ENCODE measurements at places on chromosomes 13 and 19.

- DNase-seq, result no peak
Observed at GRCh38 chr19:43078311-43078710, 4.2 kb downstream of the PSG2 start.

- no peak for DNase-seq
Observed at GRCh38 chr13:106096661-106097092, 438.8 kb downstream of the EFNB2 start.

- DNase-seq, result no peak
Observed at GRCh38 chr19:2791876-2792275, 6.6 kb downstream of the THOP1 start.

DNA sequence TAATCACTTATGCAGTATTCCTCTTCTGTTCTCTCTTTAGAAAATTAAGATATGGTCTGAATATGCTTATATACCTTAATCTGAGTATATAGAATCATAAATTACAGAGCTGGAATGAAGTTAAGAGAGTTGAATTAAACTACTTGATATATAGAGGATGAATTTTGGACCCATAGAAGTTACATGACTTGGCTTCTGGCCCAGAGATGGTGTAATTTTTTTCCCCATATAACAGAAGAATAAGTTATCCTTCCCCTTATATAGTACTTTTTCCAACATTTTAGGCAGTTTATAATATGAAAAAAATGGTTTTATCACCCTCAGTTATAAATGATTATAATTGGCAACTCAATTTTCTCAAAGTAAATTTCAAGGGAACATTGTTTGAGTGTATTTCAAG lies 616.3 kb downstream of the TBC1D4 start:
- no peak for DNase-seq

GRCh38 chr19:3031607-3031867 lies 2.5 kb upstream of the TLE2 start:
- DNase-seq, result no peak

DNA sequence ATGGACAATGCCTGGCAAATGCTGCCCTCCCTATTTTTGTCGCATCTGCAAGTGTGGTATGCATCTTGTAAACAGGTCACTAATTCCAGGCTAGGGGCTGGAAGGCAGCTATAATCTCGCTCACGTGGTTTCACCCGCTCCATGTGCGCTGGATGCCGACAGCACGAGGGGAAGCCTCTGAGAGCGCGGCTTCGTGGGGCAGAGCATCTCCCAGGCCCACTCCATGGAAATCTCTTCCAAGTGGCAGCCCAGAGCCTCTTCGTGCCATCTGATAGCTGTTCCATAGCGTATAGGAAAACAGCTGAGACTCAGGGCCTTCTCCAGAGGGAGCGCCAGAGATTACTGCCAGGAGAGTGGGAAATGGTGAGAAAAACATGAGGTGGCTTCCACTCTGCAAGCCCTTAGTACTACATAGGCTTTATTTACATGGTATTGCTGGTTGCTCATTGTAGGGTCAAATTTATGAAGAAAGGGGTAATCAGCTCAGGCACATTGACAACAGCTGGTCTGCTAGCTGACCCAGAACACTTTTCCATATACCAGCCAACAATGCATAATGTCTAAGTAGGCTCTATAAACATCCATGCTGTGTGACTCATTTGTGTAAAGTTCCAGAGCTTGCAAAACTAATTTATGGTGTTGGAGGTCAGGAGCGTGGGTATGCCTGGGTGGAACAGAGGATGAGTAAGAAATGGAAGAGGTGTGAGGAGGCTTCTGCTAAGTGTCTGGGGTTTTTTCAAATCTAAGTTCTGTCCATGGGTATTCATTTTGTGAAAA lies 165.2 kb downstream of the SHISA2 start:
- no peak for DNase-seq

DNA sequence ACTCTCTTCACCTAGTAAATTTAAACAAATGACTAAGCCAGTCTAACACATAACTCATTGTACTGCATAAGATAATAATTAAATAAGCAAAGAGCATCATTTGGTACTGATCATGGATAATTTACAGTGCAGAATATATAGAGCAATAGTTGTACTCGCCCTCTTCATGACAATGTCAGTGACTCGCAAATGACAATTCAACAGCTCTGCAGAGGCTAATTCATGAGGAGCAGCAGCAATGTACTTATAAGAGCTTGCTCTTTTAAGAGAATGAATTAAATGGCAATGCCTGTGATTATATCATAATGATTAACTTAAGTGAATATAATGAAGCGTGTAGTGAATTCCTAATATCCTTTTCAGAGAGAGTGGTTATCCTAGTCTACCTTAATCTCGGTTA lies 284.5 kb upstream of the PCDH20 start:
- DNase-seq, result no peak

- peak; percentile 92 for DNase-seq
Observed at GRCh38 chr19:55160128-55160985, 2.8 kb upstream of the TNNI3 start.

DNA sequence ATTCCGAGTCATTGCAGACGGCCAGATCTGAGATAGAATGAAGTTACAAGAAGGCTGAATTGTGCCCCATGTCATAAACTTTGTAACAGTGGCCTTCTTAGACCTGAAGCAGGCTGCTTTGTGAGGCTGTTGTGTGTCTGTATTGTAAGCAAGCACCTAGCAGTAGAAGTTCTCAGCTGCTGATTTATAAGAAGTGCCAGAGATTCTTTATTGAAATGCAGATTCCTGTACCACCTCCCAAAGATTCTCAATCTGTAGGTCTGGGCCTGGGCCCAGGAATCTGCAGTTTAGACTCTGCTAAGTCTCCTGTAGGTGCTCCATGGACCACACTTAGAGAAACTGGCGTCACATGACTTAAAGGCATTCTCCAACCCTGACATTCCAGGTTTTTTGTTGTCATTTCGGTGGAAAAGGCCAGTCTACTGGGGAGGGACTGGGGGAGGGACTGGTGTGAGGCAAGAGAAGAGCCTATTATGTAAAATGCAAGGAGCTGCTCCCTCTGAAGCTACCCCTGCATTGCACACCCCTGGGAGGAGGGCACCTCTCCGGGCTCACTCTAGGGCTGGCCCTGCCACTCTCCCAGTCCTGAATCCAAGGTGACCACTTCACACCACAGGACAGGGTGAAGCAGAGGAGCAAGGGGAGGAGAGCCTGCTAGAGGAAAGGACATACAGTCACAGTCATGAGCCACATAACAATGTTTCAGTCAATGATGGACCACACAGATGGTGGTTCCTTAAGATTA lies 769 bp upstream of the TMEM272 start:
- DNase-seq, result no peak

DNA sequence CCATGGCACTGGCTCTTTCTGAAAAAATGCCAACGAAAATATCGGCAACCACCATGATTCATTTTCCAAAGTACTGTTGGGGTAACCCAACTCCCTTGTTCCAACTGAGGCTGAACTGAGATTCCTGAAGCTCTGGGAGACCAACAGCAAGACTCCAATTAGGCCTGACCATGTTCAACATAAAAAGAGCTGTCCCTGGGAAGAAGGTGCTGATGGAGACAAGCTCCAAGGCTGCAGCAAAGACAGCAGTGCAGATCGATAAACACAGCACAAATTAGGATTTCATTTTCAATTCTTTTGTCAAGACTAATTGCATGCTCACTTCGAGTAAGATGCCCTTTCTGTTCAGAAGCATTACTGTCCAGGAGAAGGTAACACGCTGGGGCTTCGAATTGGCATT lies 968.0 kb downstream of the UQCRFS1 start:
- no peak for DNase-seq

- no peak for DNase-seq
Observed at GRCh38 chr13:100811928-100812327, 137.3 kb upstream of the TMTC4 start.

- no peak for DNase-seq
Observed at GRCh38 chr19:13460045-13460444, 46.2 kb downstream of the CACNA1A start.

DNA sequence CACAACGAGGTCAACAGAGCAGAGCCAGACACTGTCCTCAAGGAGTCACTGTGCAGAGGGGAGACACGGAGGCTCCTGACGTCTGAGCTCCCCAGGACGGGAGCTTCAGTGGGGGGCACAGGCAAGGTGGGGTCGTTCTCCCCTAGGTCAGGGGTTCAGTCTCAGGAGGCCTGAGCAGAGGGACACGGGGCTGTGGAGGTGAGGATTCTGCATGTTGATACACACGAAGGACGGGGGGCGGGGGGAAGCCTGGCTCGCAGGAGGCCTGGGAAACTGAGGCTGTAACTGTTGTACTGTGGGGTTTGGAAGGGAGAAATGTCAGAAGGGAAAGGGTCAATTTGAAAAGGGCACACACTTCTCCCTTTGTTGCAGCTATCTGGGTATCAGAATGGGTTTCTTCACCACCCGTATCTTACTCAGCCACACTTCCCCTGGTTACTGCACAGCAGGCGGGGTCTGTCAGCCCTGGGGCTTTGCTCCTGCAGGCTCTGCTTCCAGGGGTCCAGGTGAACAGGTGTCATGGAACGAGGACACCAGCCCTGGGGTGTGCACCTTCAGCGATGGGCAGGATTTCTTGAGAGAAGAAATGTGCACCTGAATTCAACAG lies 748 bp upstream of the SIGLEC8 start:
- DNase-seq, result no peak

GRCh38 chr19:3283246-3283751 lies 58.8 kb downstream of the CELF5 start:
- no peak for DNase-seq

DNA sequence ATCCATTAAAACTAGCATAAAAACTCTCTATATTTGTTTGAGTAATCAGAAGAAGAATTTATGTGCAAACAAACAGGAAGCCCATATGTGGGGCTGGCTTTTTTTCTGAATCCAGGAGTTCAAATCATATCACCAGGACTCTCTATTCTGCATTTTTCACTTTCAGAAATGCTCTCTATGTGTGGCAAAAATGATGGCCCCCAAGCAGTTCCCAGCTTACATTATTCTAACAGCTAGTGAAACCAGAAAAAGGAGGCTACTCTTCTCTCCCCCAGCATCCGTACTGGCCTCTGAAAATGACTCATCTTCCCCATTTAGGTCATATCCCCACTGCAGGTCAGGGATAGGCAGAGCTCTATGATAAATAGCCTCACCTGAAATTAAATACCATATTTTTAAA lies 20.4 kb downstream of the RBM26 start:
- DNase-seq, result no peak

DNA sequence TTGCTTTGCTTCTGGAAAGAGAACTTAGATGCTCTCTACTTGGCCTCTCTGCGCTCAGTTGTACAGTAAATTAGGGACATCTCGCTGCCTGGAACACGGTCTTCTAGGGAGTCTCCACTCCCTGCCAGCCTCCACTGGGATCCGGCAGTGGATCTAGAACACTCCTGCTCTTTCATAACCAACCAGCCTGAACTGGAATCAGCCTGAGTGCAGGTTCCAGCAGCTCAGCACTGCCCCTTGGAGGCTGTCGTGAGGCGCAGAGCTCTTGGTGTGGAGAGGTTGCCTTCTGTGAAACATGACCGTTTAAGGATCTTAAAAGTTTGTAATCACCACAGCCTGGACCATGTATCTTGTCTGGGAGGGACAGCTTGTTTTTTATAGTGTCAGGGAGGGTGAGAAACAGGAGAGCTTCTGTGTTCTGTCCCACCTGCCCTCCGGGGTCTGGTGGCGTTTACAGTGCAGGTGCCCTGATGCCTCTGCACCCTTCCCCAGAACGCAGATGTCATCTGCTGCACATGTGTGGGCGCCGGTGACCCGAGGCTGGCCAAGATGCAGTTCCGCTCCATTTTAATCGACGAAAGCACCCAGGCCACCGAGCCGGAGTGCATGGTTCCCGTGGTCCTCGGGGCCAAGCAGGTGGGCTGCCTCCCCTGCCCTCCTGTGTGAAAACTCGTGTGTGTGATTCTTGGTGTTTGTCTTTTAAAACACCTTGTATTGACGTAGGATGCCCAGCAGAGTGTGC lies 24.8 kb downstream of the UPF1 start:
- DNase-seq, result no peak

GRCh38 chr13:38045278-38046048 lies 175.9 kb upstream of the TRPC4 start:
- DNase-seq, result no peak

DNA sequence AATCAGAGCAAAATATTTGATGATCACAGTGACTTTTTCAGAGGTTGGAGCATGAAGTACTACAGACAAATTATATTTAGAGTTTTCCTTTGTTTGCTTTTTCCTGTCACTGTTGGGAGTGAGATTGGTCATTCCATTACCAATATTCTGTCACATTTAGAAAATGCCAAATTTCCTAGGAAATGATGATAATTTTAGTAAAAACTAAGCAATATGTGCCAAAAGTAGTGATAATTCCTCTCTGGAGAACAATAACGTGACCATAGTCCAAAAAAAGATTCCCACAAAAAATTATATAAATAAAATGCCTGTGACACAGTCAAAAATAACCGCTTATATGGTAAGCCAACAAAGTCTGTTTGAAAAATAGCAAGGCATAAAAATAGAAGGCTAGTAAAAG lies 2719.4 kb downstream of the PCDH9 start:
- DNase-seq, result no peak

DNA sequence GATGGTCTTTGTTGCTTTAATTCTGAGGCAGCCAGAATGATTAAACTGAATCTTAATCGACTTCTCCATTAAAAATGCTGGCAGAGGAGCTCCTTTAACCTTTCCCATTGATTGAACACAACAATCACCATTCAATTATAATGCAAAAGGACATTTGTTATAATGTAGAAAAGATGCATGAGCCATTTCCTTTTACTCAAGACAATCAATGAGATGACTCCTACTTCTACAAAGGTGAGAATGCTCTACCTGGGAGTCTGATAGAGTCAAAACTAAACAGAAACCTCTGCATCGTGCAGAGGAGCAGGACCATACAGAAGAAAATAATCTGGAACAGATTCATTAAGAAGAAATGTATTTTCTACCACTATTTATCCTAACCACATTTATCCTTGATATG lies 253.6 kb upstream of the DACH1 start:
- DNase-seq, result no peak

DNA sequence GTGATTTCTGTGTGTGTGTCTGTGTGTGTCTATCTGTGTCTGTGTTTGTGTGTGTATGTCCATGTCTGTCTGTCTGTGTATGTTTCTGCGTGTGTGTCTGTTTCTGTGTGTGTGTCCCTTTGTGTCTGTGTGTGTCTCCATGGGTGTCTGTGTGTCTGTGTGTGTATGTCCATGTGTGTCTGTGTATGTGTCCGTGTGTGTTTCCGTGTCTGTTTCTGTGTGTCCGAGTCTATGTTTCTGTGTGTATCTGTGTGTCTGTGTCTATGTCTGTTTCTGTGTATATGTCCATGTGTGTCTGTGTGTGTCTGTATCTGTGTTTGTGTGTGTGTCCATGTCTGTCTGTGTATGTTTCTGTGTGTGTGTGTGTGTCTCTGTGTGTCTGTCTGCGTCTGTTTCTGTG lies 276.3 kb upstream of the SOX1 start:
- no peak for DNase-seq

All from NCI-H2171 (cell line).